ENCODE measurements at places on chromosomes 4 and X.
A peak's percentile ranks its signal among the peaks of the same experiment; 100 is the strongest.

DNA sequence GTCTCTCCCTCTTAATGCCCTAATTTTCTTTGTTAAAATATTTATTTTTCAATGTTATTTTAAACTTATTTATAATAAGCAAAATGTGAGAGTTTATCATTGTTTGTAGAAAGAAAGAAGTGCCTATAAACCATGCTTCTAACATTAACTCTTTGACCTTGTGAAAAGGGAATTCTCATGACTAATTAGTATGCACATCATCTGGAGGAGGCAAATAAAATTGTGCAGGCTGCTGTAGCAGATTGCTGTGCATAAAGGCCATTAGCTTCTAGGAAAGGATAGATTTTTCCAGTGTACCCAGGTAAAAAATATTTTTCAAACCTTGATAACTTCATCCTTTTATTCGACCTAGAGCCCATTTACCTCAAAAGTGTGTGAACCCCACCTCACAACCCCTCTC lies 84.6 kb upstream of the GUCY1A1 start:
- no peak for DNase-seq

- no peak for DNase-seq
Observed at GRCh38 chrX:113996781-113997180, 587.1 kb upstream of the HTR2C start.

DNA sequence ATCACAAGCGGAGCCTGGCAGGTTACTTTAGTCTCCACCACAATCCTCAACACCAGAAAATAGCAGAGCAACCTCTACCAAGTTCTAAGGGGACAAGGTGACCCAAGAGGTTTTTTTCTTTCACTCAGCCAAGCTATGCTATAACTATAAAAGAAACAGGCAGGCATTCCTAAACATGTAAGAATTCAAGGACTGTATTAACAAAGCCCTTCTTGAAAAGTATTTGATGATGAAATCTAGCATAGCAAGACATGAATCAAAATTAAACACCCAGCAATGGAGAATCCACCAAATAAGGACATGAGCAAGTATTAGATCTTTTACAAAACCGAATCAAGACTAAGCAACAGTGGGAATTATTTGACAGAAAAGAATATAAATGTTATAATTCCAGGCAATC lies 25.7 kb upstream of the C1QTNF7 start:
- no peak for DNase-seq

DNA sequence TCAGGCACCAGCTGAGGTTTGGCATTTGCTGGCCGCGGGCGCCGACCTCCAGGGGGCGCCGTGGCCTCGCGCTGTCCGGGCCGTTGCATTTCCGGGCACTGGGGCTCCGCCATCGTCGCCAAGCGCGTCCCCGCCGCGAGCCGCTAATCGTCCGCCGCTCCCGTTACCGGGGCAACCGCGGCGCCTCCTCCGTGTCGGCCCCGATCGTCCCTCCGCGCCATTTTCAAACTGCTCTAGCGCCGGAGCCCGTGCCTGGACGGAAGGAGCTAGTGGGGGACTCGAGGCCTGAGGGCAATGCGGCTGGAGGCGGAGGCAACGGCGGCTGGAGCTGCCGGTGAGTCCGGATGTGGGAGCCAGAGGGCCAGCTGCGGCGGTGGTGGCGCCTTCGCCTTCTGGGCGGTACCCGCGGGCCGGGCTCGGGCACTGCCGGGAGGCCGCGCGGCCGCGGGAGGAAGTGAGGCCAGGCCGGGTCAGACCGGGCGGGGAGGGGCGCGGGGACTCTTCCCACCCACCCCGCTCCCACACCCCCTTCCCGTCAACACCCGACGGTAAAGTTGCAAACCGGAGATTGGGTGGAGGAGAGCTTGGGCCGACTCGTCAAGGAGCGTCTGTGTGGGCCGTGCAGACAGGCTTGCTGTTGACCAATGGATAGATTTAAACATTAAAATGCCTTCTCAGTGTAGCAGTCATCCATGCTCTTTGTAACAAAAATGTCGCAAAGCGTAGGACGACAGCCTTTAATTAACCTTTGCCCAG lies at the start of gene CEP135:
TSS of gene CEP135 (plus strand) at position 220 of the 756 bp plus-strand sequence. CDS start 3,186 bp downstream, outside the sequence.
- DNase-seq: peak; percentile 92

- no peak for DNase-seq
Observed at GRCh38 chr4:74258963-74259362, 49.3 kb upstream of the EPGN start.

GRCh38 chr4:183035726-183036415 lies 63.2 kb upstream of the WWC2 start:
- DNase-seq: no peak

DNA sequence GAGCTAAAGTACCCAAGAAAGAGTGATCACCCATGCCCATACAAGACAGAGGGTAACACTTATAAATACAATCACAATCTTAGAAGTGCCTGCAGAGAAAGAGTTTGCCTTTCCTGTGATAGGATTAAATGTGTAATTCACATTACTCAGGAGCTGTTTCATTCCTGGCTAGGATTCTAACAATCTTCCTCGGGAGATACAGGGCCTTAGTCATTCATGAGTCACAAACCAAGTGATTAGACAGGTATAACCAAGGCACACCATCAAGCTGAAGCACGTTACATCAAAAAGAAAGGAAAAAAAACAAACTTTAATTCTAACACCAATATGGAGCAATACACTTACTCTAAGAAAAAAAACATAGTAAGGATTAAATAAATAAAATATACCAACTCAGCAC lies 14.9 kb downstream of the ABCG2 start:
- DNase-seq: no peak

- no peak for DNase-seq
Observed at GRCh38 chr4:8326206-8326605, 56.7 kb downstream of the HTRA3 start.

DNA sequence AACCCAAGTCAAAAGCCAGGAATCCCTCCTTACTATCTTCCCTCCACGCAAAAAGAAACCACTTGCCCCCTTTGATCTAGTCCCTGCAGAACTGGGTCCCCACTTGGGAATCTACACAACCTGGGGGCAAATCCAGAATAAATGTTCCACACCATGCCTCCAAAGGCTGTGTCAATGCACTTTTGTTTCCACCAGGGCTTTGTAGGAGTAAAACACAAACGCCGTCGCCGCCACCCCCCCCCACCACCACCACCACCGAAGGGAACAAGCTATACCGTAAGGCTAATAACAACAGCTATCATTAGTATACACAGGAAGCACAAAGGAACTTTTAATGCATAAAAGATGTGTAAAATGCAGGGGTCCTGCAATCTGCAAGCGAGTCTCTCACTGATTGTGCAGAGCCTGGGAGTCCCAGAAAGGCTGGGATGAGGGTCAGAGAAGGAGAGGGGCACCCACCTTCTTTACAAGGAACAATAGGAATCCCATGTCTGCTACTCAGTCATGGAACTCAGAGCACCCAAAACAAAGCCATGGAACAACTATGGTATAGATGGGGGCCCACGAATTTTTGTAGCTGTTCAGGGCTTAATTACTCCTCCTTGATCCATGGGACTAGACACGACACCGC lies 13.2 kb downstream of the BCOR start:
- DNase-seq: no peak

DNA sequence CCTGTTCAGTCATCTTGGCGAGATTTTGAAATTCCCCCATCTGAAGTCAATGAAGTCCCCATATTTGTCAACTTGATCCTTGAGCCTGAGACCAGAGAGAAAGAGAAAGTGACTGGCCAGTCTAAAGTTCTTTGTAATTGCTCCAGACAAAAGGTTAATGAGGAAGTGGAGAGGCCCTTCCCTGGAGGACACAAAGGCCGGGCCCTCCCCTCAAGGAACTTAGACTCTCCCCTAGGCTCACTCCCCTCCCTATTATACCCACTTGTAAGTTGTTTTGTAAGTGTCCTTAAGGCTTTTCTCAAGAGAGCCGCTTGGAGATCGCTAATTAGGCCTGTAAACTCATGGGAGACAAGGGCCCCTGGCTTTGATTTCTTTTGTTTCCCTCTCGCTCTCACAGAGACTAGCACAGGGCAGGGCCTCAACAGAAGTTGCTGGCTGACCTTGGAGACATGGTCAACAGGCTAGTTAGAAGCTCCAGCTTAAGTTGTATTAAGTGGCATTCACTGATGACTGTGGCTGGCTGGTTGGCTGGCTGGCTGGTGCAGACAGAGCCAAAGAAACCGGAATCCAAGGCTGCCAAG lies 20.3 kb upstream of the GPC4 start:
- no peak for DNase-seq

- no peak for DNase-seq
Observed at GRCh38 chr4:26815706-26816105, 44.9 kb upstream of the STIM2 start.

GRCh38 chr4:102823897-102824296 lies 3.5 kb downstream of the UBE2D3 start:
- DNase-seq: no peak

DNA sequence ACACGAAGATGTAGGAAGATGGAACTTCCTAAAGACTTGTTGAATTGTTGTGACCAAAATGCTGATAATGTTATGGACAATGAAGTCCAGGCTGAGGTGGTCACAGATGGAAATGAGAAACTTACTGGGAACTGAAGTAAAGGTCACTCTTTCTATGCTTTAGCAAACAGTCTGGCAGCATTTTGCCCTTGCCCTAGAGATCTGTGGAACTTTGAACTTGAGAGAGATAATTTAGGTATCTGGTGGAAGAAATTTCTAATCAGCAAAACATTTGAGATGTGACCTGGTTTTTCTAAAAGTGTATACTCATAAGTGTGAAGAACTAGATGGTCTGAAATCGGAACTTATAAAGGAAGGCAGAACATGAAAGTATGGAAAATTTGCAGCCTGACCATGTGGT lies 1785.9 kb downstream of the PCDH7 start:
- no peak for DNase-seq

- DNase-seq: no peak
Observed at GRCh38 chr4:113757486-113757885, 4.1 kb downstream of the CAMK2D start.

GRCh38 chrX:51917604-51918003 lies 24.2 kb downstream of the MAGED1 start:
- no peak for DNase-seq

GRCh38 chrX:45264865-45265264 lies 64.2 kb upstream of the DIPK2B start:
- no peak for DNase-seq

DNA sequence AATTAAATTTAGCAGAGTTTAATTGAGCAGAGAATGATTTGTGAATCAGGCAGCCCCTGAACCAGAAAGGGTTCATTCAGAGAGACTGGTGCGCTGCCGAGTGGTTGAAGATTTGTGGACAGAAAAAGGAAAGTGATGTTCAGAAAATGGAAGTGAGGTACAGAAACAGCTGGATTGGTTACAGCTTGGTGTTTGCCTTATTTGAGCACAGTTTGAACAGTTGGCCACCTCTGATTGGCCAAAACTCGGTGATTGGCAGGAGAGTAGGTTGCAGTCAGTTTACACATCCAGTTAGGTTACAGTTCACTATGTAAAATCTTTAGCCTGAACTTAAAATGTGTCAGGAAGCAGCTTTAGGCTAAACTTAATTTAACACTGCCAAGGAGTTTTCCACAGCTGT lies 14.9 kb downstream of the MID1IP1 start:
- DNase-seq: peak; percentile 54

GRCh38 chr4:90950385-90950841 lies 823.2 kb downstream of the CCSER1 start:
- DNase-seq: no peak

- no peak for DNase-seq
Observed at GRCh38 chr4:26152056-26152455, 168.8 kb upstream of the RBPJ start.

DNA sequence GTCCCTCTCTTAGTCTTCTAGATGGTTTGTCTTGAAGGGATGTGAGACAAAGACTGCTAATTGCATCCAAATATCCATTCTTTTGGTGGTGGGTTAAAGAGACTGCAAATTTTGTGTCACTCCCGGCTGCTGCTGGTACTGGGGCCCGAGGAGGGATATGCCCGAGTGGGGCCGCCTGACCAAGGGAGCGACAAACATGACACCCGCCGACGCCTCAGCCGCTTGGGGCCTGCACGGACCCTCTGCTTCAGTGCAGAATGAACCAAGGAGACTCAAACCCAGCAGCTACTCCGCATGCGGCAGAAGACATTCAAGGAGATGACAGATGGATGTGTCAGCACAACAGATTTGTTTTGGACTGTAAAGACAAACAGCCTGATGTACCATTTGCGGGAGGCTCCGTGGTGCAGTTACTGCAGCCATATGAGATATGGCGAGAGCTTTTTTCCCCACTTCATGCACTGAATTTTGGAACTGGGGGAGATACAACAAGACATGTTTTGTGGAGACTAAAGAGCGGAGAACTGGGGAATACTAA lies 13.6 kb upstream of the ARX start:
- DNase-seq: no peak

DNA sequence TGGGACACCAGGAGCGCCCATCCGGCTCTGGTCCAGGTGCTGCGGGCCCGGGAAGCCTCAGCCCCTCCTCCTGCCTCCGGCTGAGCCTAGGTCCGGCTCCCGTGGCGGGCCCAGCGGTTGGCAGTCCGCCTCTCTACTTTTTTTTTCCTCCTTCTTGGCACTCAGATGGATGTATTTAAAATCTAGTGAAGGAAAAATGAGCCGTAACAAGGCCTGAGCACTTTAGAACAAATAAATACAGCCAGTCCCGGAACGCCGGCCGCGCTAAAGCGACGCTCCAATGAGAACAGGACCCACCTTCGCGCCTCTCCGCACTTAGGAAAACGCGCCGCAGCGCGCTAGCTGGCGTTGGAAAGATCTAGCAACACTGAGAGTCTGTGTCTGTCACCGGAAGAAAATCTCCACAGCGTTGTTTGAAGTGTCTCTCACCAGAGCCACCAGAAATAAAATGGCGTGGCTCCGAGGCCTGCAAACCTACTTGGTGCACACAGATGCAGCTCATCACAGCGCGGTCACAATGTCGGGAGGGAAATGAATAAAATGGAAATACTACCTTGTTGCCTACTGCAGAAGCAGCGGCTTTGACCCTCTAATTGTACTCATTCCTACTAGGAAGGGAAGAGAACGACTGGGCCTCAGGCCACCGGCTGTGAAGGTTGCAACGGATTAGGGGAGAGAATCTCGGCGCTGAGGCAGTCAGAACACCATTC lies 4.7 kb downstream of the NEUROG2 start:
- DNase-seq: no peak

DNA sequence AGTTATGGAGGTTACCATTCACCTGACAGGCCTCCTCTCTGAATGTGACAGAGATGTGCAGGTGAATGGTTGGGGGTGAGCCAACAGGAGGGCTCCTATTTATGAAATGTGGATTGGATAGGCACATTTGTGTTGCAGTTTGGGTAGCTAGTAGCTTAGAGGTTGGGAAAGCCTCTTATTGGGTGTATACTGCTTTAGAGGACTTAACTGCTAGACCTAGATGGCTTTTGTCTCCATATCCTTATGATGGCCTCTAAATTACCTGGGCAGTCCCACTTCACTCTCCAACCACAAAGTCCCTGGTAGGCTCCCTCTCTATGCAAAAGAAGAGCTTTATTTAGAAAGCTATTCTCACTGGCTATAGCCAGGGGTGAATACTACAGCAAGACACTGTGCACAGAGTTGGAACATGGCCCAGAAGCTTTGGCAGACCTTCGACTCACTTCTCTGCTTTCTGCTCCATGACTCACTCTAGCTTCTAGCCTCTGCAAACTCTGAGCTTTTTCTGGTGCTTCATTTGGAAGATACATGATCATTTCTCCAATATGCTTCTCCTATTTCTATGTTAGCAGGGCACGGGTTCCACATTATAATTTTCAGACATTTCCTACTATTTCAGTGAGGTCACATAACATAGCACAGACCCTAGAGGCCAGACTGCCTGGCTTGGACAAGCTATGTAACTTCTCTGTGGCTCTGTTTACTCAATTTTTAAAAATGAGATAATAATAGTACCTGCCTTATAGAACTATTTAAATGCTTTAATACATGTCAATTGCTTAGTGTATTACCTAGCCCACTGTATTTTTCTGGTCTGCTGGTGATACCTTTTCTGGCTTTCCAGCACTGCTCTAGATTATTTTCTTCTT lies 6.0 kb upstream of the VGLL1 start:
- DNase-seq: no peak

- no peak for DNase-seq
Observed at GRCh38 chr4:61251129-61251528, 51.0 kb downstream of the ADGRL3 start.
